ENCODE measurements at places on chromosomes 11 and 22.

DNA sequence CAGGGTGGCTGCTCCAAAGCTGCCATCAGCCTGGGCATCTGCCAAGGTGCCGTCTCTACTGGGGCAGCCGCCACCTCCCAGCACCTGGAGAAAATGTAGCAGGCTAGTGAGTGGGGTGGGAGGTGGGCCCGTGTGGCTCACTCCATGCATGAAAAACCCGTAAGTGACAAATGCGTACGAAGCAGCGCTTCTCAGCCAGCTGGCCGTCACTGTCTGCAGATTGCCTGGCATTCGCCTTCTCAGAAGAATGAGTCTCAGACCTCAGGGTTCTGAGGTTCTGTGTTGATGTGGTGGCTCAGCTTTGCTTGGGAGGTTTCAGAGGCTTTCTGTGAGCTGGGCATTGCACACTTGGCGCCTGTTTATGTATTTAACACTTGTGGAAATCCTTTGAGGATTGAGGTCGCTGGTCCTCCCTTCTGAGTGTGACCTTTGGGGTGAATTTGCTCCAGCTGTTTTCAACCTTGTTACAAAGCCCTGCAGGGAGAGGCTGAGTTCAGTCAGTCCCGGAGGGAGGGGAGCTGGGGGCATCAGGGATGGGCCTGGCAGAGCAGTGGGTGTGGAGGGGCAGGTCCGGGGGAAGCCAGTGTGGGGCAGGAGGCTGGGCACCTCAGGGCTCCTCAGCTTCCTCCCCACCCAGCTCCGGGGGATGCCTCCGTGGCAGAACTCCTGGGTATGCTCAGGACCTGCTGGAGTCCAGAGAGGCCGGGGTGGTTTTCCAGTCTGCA lies 977.0 kb downstream of the TBC1D22A start:
- H3K4me1 ChIP-seq = no peaks in the 10 kb centered on the region
- no peaks in the 10 kb centered on the region for H3K36me3 ChIP-seq
- H3K27me3 ChIP-seq = peaks cover 1% of the 10 kb centered on the region
- no peak overlapping the region for H3K27ac ChIP-seq

DNA sequence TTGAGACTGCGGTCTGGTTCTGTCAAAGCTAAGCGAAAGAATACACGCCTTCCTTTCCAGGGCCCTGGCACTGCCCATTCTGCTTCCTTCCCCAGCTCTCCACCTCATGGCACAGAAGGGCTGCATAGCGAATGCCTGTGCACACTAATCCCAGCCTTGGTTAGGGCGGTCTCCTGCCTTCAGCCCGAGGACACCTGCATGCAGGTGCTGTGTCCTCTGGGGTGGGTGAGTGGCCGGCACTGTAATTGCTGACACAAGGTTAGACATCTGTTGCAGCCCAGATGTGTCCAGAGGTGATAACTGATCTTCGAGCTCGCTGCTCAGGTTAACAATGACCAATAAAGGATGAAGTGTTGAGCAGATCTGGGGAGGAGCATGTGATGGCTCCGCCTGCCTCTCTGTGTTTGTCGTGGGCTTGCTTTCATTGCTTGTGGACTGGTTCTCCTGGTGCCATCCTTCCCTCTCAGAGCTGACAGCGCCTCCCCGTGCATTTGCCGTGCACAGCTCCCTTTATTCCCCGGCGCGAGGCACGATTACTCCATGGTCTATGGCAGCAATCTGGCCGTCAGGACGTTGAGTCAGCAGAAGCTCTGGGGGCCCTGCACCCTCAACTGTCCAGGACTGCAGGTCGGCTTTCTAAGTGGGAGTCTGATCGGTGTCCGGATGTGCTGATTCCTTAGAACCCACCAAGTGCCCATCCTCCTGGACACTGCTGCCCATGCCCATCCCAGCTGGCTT lies 1088.2 kb downstream of the BRD1 start:
- no peak overlapping the region for H3K27ac ChIP-seq
- no peaks in the 10 kb centered on the region for H3K4me1 ChIP-seq
- H3K36me3 ChIP-seq = no peaks in the 10 kb centered on the region
- H3K27me3 ChIP-seq = no peaks in the 10 kb centered on the region

DNA sequence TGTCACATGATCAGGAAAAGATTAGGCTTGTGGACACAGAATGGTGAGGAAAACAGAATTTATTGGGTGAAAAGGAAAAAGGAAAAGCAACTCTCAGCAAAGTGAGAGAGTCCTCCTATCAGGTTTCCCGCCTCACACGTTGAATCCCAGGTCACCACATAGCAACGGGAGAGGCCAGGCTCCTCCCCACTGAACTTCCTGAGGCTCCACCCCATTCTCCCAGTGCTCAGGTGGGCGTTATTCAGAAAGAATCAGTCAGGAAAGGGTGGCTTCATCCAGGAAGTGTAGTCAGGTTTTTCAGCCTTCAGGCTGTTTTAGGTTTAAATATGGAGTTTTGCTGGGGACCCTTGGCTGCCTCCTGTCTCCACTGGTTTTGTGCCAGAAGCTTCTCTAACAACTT lies 66.9 kb downstream of the SPON1 start:
- H3K27ac ChIP-seq = no peak overlapping the region
- H3K36me3 ChIP-seq = no peaks in the 10 kb centered on the region
- H3K4me3 ChIP-seq = no peak overlapping the region
- peaks cover 5% of the 10 kb centered on the region for H3K27me3 ChIP-seq
- no peak for DNase-seq

DNA sequence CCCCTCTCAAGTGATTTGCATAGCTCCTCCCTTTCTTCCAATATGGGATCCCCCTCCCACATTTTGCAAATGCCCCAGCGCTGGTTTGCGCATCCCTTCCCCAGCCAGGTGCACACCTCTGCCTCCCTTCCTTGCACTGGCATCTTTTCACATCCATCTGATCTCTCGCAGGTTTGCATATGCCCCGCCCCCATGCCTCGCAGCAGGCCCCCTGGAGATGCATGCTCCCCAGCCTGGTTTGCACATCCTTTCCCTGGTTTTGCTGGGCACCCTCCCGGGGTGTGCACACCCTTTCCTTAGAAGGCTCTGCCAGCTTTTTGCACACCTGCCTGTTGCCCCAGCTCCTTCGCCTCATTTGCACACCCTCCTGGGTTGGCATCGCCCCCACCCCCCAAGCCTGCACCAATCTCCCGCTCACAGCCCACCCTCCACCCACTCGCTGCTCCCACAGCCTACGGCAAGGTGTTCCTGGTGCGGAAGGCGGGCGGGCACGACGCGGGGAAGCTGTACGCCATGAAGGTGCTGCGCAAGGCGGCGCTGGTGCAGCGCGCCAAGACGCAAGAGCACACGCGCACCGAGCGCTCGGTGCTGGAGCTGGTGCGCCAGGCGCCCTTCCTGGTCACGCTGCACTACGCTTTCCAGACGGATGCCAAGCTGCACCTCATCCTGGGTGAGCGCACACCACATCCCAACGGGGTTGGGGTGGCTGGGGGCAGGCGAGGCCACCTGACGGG lies 917 bp downstream of the RPS6KA4 start:
- DNase-seq = peak; percentile 58
- H3K4me3 ChIP-seq = peak overlapping the region; percentile 83
- H3K36me3 ChIP-seq = peaks cover 74% of the 10 kb centered on the region
- H3K4me1 ChIP-seq = peaks cover 46% of the 10 kb centered on the region
- peak overlapping the region; percentile 79 for H3K27ac ChIP-seq

- H3K4me1 ChIP-seq = no peaks in the 10 kb centered on the region
- no peak overlapping the region for H3K4me3 ChIP-seq
- H3K27me3 ChIP-seq = no peaks in the 10 kb centered on the region
Measured at GRCh38 chr11:131099013-131099412, 182.7 kb upstream of the SNX19 start.

GRCh38 chr11:78465169-78465942 lies 47.7 kb upstream of the GAB2 start:
- peak overlapping the region; percentile 84 for H3K27ac ChIP-seq
- DNase-seq = peak; percentile 47
- H3K4me3 ChIP-seq = peak overlapping the region; percentile 34
- H3K27me3 ChIP-seq = no peaks in the 10 kb centered on the region
- H3K36me3 ChIP-seq = peaks cover 53% of the 10 kb centered on the region
- peaks cover 27% of the 10 kb centered on the region for H3K4me1 ChIP-seq

DNA sequence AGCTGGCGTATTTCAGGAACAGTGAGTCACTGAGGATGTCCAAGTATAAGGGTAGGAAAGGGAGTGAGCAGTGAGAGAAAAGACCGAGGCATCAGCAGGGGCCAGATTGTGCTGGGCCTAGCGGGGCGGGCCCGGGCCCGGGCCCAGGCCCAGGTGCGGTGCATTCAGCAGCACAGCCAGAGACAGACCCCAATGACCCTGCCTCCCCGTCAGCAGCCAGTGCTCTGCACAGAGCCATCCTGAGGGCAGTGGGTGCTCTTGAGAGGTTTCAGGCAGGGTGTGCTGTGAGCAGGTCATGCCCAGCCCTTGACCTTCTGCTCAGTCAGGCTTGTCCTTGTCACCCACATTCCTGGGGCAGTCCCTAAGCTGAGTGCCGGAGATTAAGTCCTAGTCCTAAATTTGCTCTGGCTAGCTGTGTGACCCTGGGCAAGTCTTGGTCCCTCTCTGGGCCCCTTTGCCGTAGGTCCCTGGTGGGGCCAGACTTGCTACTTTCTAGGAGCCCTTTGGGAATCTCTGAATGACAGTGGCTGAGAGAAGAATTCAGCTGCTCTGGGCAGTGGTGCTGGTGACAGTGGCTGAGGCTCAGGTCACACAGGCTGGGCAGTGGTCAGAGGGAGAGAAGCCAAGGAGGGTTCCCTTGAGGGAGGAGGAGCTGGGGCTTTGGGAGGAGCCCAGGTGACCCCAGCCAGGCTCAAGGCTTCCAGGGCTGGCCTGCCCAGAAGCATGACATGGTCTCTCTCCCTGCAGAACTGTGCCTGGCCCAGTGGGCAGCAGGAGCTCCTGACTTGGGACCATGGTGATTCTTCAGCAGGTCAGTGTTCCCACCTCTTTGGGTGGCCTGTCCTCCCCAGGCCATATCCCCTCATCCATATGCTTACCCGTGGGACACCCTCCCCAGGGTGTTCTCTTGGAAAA lies 2.1 kb downstream of the MYO7A start:
- no peak for DNase-seq
- H3K36me3 ChIP-seq = no peaks in the 10 kb centered on the region
- peaks cover 15% of the 10 kb centered on the region for H3K4me1 ChIP-seq
- no peak overlapping the region for H3K4me3 ChIP-seq
- peaks cover 13% of the 10 kb centered on the region for H3K27me3 ChIP-seq

DNA sequence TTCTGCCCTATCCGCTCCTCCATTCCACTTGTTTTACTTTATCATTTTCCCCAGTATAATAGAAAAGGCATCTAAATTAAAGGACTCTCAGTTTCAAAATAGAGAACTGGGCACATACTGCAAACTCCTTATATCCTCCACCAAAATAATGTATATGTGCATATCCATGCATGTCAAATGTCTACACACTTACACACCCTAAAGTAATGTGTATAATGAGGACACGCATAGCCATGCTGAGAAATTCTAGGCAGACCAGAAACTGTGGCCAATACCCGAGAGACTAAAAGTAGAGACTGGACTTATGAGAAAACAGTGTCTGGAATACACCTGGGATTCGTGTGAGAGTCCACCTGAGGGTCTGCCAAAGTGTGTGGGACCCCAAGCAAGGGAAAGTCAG lies 183.5 kb downstream of the CWF19L2 start:
- no peak for DNase-seq
- H3K36me3 ChIP-seq = no peaks in the 10 kb centered on the region
- H3K27ac ChIP-seq = no peak overlapping the region
- no peak overlapping the region for H3K4me3 ChIP-seq
- H3K4me1 ChIP-seq = no peaks in the 10 kb centered on the region

DNA sequence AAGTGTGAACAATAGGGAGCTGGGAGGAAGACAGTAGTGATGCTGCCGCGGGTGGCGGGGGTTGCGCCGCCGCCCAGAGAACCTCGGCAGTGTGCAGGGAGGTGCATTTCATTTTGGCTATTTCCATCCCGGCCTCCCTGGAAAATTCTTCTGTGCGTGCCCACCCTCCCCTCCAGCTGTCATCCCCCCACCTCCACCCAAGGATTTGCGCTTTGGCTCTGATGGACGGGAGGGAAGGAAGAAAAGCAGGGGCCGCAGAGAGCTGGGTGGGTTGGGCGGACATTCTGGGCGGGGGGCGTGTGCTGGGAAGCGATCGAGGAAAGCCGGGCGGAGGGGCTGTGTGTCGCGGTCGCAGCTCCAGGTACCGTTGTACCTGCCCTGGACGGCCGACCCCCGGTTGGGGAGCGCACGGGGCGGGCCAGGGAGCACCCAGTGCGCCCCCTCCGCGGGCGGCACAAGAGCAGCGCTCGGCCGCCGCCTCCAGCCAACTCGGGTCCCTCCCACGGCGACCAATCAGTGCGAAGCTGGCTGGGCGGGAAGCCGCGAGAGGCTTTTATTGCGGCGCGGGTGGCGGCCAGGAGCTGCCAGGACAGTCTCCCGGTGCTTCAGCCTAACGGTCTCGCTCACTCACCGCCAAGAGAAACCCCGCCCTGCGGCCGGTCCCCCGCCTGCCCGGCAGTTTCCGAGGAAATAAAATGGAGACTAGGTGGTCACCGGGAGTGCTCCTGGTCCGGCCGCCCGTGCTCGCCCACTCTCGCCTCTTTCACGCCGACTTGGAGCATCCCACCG lies 1.6 kb downstream of the NCAM1 start:
- peaks cover 15% of the 10 kb centered on the region for H3K4me1 ChIP-seq
- H3K27me3 ChIP-seq = peaks cover 75% of the 10 kb centered on the region
- H3K4me3 ChIP-seq = peak overlapping the region; percentile 57
- no peak overlapping the region for H3K27ac ChIP-seq

DNA sequence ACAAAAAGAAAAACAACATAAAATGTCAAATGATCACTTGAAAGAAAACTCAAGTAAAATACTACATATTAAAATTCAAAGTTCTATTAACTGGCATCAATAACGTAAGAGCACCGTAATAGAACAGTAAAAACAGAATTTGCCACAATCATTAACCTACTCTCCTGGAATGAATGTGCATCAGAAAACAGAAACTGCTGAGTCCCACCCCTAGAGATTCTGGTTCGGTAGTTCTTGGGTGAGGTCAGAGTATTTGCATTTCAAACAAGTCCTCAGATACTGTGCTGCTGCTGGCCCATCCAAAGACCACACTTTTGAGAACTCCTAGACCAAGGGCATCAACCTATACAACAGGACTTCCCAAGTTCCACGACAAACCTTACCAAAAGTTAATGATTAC lies 23.5 kb downstream of the PITPNB start:
- peaks cover 23% of the 10 kb centered on the region for H3K4me1 ChIP-seq
- no peaks in the 10 kb centered on the region for H3K27me3 ChIP-seq
- no peak overlapping the region for H3K4me3 ChIP-seq
- peaks cover 93% of the 10 kb centered on the region for H3K36me3 ChIP-seq

- peaks cover 22% of the 10 kb centered on the region for H3K36me3 ChIP-seq
- no peak for DNase-seq
- no peak overlapping the region for H3K27ac ChIP-seq
- H3K27me3 ChIP-seq = no peaks in the 10 kb centered on the region
- H3K4me1 ChIP-seq = peaks cover 59% of the 10 kb centered on the region
Measured at GRCh38 chr11:13328286-13328685, 50.7 kb downstream of the BMAL1 start.

- peaks cover 96% of the 10 kb centered on the region for H3K36me3 ChIP-seq
- H3K27me3 ChIP-seq = no peaks in the 10 kb centered on the region
- H3K4me1 ChIP-seq = peaks cover 40% of the 10 kb centered on the region
- H3K27ac ChIP-seq = no peak overlapping the region
Measured at GRCh38 chr22:18087350-18087855, 9.6 kb downstream of the PEX26 start.

- H3K36me3 ChIP-seq = peaks cover 40% of the 10 kb centered on the region
- H3K4me3 ChIP-seq = no peak overlapping the region
- DNase-seq = peak; percentile 6
- H3K27me3 ChIP-seq = no peaks in the 10 kb centered on the region
- no peak overlapping the region for H3K27ac ChIP-seq
Measured at GRCh38 chr22:49521787-49522224, 305.9 kb downstream of the BRD1 start.

- no peak for DNase-seq
- H3K27ac ChIP-seq = no peak overlapping the region
- peaks cover 66% of the 10 kb centered on the region for H3K4me1 ChIP-seq
- peaks cover 47% of the 10 kb centered on the region for H3K36me3 ChIP-seq
- no peaks in the 10 kb centered on the region for H3K27me3 ChIP-seq
- no peak overlapping the region for H3K4me3 ChIP-seq
Measured at GRCh38 chr11:96107143-96107824, 183.4 kb upstream of the MTMR2 start.
